Stimulated activated CD8-positive, alpha-beta memory T cell treated with anti-CD3 and anti-CD28 coated beads, Interleukin-4, amount 100 ng/mL, for 48 hours (primary cell): ENCODE measurements at places on chromosomes 3 and 15.

DNA sequence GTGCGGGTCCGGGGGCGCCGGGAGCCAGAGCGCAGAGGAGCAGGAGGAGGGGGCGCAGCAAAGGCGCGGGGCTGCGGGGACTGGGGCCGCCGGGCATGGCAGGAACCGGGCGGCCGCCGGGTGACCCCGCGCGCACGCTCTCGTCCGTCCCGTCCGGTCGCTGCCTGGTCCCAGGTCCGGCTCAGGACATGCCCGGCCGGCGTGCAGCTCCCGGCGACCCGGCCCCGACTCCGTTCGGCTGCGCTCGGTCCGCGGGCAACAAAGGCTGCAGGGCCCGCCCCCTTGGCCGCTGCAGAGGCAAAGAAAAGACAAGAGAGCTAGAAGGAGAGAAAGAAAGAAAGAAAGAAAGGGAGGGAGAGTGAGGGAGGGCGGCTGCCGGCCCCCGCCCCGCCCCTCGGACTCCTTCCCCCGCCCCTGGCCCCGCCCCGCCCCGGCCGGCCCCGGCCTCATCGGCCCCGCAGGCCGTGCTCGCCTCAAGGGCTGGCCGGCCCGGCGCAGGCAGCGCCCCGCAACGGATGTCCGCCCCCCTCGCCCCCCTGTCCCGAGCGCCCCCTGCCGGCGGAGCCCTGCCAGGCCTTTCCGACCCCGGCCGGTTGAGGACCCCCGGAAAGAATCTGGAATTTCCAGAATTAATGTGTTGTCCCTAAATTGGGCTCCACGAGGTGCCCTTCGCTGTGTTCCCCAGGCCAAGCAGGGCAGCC is at the start of gene ADAMTS7:
Gene ADAMTS7, minus strand, starts transcription at position 341 of the 701 bp plus-strand sequence. Its CDS starts 244 bp downstream, at position 97.
- DNase-seq, result peak; percentile 77

DNA sequence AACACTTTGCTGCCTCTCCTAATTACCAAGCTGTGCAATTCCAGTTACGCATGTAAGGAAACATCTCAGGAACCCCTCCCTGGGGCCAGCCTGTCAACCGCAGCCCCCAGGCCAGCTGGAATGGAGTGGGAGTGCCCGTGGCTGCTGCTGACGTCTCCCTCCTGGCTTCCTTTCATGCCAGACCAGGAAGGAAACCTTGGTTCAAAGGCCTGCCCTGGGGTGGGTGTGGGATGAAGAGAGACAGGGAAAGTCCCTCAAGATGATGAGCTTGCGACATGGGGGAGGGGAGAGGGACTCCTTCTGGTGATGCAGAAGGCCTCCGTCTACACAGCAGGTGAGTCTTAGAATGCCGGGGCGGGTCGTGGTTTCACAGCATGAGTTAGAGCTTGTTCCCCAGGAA is 11.4 kb upstream of the CYP11A1 start:
- DNase-seq, result peak; percentile 84

DNA sequence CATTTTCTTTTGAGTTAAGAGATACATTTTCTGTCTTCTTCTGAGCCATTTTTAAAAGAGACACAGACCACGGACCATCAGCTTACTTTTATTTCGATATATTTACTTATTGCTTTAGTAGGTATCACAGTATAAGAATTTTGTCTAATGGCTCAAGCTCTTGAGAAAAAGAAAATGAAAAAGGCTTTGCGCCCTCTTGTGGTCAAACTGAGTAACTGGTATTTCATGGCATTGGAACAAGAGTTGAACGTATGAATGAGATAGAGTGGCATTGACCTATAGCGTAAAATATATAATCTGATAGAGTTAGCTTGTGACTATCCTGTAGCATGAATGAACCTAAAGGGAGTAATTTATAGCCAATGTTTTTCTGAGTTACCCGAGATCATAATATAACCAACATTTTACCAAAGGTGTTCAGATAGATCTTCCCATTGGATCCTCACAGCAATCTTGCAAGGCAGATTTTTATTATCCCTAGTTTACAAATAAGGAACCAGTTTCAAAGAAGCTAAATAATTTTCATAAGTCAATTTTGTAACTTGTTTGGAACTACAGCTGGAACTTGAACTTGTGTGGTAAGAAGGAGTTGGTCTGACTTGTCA is 154.6 kb downstream of the POLR2M start:
- no peak for DNase-seq

DNA sequence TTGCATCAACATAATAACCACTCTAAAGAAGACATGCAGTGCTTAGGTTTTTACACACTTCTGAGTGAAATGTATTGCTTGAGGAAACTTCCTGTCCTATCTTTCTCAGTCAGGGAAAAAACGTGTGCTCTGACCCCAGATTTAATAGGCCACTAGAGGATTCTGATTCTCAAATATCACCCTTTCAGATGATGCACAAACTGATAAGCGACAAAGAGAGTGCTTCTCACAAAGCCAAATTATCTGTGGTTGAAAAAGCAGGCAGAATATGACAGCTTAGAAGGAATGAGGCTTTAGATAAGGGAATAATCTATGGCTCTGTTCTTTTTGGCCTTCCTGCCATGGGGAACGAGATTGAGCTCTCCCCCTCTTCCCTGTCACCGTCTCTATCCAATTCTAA is 583.4 kb upstream of the SGO1 start:
- DNase-seq, result no peak

DNA sequence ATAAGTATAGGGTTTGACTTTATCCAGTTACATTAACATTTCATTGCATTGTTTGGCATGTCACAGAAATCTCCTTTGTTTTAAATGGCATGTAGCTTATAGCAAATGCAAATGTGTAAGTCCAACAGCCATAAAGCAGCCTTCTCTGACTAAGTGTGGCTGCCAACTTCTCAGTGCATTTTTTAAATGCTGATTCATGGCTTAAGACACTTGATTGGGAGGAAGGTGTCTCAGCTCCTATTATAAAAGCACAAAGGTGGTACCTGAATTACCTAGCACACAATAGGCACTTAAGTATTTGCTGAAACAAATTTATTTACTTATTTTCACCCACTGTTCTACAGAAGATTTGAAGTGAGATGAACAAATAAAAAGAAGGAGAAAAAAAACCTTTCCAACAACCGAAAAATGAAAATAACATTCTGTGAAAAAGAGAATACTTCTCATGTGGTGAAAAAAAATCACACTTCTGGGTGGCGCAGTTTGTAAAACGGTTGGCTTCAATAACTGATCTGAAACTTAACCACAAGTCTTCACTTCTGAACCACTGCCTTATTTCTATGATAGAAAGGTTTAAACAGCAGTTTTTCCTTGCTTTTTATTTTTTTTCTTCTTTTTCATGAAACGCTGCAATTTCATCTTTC is 105.5 kb upstream of the ICE2 start:
- DNase-seq, result no peak

- DNase-seq, result no peak
Measured at GRCh38 chr3:194136519-194137007, 615 bp downstream of the HES1 start.

DNA sequence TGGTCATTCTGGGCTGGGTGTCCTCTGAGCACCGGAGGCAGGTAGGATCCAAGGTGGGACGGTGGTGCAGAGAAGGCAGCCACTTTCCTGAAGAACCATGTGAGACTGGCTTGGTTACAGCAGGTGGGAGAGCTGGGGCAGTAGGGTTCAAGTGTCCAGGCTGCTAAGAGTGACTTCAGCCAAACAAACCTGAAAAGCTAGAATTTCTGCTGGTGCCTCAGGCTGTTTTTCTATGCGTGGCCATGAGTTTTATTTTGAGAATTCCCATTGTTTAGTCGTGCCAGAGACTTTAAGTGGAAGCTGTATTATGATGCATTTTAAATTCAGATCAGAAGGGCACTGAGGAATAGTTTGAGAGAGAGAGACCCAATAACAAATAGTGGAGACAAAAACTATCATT is 20.1 kb downstream of the USP13 start:
- DNase-seq, result no peak

DNA sequence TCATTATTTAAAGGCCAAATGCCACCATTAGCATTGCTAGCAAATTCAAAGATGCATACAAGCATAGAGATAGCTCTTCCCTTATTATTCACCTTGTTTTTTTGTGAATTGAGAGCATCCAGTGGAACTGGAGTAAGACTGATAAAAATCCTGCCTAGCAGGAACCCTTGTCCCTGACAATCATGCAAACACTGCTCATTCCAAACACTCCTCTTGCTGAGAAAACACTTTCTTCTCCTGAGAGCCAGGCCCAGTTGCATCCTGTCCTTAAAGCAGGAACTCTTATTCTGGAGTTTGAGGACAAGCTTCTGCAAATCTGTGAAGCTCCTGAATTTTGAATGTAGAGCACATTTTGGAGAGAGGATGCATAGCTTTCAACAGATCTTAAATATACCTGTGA is 49.3 kb upstream of the KCNMB2 start:
- DNase-seq, result no peak

GRCh38 chr3:12752102-12752501 is 7.0 kb downstream of the TMEM40 start:
- no peak for DNase-seq

GRCh38 chr15:74369084-74369745 is 1.8 kb upstream of the CYP11A1 start:
- DNase-seq, result no peak

- DNase-seq, result no peak
Measured at GRCh38 chr15:82186719-82187406, 75.7 kb downstream of the EFL1 start.

DNA sequence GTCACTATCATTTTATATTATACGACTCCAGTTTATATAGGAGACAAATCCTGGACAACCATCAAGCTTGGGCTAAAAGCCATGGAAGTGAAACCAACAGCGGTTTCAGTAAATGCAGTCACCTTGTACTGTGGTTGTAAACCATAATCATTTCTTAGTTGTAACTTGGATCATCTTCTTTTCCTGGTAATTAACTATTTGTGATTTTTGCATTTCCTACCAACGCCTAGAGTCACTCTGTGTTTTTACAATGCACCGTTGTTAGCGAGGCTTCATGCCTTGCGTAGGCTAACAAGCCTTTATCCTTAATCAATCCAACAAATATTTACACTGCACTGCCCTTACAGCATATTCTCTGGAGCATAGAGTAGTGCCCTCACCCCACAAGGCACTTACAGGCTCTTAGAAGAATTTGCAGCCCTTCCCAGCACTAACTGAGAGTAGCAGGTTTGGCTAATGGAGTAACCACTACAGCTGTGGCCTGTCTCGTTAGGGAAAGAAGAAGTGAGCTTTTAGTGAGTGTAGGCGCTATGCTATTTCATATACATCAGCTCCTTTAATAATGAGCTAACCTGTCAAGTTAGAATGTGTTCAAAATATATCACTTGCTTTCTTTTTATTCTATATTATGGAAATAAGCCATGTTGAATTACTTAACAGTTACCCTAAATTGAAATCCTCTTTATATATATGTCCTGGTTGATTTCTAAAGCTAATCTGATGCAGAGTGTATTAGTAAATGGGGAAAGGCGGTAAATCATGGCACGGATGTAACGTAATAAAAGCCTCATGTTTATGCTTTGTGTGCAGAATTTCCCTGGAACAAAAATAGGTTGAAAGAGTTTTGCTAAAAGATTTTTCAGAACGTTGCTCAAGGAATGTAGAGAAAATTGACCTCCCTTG is 62.8 kb downstream of the ABHD2 start:
- DNase-seq, result no peak
